AG10803 (cell line): ENCODE measurements at places on chromosomes 1 and 21.

DNA sequence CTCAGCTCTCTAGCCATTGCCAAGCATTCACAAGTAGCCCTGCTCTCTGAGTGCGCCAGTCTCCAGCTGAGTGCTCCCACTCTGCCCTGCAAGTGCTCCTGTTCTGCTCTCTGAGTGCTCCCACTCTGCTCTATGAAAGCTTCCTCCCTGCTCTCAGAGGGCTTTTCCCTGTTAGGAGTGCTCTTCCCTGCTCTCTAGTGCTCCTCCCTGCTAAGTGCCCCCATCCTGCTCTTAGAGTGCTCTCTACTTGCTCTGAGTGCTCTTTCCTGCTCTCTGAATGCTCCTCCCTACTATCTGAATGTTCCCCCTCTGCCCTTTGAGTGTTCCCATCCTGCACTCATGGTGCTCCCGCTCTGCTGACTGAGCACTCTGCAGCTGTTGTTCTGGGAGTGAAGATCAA is 555.4 kb downstream of the NPHP4 start:
- no peak for DNase-seq

- no peak for DNase-seq
Observed at GRCh38 chr1:86849756-86850155, 64.2 kb downstream of the SELENOF start.

GRCh38 chr1:212488436-212489283 is 55.9 kb downstream of the NENF start:
- DNase-seq: peak; percentile 72

GRCh38 chr1:159949981-159950381 is 4.1 kb downstream of the SLAMF9 start:
- no peak for DNase-seq
